ENCODE measurements at places on chromosomes 4 and X.
A peak's percentile ranks its signal among the peaks of the same experiment; 100 is the strongest.

DNA sequence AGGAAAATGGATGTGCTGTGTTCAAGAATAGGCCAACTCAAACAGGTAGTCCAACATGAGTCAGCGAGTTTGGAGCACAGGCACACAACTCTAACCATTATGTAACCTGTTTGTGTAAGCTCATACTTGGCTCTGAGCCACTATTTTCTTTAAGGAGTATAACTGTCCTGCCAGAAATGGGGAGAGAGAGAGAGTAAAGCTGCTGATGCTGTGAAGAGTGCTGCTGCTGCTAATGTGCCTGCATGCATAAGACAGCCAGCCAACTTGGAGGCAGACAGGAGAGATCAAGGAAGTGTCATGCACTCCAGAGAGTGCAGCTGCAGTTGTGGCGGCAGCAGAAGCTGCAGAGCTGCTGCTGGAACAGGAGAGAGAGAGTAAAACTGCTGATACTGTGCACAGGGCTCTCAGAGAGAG is 11.7 kb upstream of the STATH start:
- no peak for DNase-seq

DNA sequence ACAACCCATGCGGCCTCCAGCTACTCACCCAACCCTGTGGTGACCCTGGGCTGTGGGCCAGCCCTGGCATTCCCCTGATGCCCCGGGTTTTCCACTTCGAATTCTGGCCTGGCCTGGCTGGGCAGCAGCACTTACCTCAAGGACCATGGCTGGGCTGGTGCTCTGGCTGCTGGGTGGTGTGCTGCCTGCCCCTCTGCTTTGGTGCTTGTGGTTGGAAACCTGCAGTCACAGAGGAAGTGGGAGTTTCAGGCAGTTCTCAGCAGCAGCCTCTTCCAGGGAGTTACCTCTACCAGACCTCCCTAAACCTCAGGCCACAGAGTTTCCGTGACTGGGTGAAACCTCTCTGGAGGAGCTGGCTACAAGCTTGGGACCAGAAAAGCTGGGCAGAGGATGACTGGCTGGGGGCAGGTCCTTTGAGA is at the start of gene CXCR3:
Gene CXCR3 (minus strand): TSS at position 209 of the 419 bp plus-strand sequence. CDS start 62 bp downstream, at position 147.
- DNase-seq, result peak; percentile 58

DNA sequence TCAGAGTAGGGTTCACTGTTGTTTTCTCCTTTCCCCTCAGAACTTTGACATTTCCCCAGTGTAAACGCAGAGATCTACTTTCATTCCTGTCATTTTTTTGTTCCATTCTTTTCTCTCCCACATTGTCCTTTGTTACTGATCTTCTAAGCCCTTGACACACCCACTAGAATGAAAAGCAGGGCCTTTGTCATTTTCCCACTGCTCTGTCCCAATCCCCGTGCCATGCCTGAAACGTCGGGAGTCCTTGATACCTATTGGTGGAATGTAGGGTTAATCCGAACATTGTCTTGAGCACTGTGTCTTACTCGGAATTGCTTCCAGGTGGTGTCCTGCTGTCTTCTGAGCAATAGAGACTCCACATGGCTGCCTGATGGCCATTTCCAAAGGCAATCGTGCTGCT is 887.1 kb upstream of the FRG1 start:
- no peak for DNase-seq

- no peak for DNase-seq
These were observed 21.1 kb downstream of the CPZ start for GRCh38 chr4:8613421-8614364.

DNA sequence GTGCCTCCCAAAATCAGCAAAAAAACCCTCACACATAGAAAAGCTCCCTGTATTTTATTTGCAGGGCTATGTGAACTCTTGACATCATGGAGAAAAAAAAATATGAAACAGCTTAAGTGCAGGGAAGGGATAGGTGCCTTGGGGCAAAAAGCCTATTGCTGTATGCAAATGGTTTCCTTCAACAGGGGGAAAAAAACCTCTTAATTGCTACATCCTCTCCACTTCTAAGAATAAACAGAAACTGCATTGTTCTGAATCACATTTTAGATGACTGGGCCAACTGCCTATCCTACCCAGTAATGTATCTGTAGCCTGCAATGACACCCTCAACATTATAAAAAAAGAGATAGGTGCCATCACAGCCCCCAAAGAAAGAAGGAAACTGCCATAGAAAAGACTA is 229.4 kb upstream of the GALNTL6 start:
- no peak for DNase-seq

GRCh38 chr4:152087335-152087734 is 326.5 kb upstream of the GATB start:
- DNase-seq, result no peak

DNA sequence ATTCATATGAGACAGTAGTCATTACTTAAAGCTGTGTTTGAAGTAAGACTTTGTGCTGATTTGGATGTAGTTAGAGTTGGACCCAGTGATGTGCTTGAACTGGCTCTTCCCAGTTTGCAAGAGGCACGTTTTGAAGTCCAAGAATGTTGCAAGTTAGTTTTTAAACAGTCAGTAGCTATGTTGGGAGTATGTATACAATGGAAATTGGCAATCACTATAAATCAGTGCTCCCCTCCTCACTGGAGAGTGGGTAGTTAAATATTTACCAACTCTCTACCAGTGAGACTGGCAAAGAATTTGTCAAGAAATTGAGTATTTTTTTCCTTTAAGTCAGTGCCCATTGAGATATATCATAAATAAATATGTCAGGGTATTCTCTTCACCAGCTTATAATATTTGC is 191.9 kb upstream of the SPRY1 start:
- no peak for DNase-seq

GRCh38 chr4:845836-846251 is 19.9 kb upstream of the CPLX1 start:
- no peak for DNase-seq

DNA sequence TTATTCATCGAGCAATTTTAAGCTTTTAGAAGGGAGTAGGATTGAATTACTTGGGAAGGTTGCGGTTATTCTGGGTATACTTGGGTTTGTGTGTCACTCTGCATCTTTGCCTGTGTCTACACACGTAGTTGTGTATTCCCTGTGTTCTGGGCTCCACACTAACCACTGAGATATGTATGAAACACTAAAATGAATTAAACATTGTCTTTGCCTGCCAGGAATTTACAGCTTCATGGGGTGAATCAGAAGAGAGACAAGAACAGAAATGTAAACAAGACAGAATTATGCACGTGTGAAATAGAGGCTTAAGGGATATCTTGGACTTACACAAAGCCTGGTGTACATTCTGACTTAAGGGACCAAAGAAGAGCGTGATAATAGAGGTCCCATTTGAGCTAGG is 228.5 kb downstream of the AFF2 start:
- DNase-seq, result no peak

GRCh38 chr4:168449719-168450452 is 30.4 kb downstream of the DDX60L start:
- peak; percentile 9 for DNase-seq

- no peak for DNase-seq
These were observed 161.0 kb upstream of the FAM241A start for GRCh38 chr4:111984169-111984819.

GRCh38 chr4:5365071-5366008 is 314.1 kb downstream of the STK32B start:
- no peak for DNase-seq

DNA sequence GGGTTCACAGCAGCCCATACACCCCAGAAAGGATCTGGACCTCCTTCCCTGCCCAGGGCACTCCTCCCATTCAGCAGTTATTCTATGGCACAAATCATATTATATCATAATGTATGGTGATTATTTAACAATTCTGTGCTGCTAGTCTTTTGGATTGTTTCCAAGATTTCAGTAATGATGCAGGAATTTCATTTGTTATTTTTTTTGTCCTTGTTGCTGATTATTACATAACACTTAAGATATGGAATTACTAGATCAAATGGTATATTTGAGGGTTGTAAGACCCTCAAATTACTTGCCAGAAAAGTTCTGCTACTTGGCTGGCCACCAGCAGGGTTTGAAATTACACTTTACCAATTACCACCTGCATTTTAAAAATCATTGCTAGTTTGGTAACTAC is 36.4 kb downstream of the QDPR start:
- DNase-seq, result no peak

- DNase-seq, result no peak
These were observed 52.9 kb upstream of the HPRT1 start for GRCh38 chrX:134407065-134407376.

DNA sequence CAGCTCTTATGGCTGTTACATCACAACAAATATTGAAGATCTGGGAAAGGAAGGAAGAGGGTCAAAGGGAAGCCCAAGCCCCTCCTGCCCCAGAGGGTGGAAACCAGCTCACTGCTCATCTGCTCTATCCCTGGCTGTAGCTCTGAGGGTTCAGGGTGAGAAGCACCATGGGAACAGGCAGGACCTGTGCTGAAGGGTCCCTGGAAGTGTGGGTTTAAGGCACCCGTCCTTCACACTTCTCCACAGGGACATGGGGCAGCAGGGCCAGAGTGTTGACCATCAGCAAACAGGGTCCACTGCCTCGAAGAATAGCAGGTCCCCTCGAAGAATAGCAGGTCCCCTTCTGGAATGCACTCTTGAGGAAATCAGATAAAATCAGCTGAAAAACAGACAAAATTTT is 4.4 kb downstream of the RTL5 start:
- no peak for DNase-seq

DNA sequence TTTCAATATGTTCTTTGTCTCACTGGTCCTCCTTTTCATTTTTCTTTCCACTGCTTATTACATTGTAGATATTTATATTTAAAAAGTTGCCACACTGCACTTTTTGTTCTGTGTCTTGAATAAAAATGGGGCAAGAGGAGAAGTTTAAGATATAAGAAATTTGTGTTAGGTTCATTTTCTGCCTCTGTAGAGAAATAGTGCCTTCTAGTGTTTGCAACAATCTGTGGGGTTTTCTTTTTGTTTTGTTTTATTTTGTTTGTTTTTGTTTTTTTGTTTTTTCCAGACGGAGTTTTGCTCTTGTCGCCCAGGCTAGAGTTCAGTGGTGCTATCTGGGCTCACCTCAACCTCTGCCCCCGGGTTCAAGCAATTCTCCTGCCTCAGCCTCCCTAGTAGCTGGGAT is 20.1 kb upstream of the SMIM14 start:
- no peak for DNase-seq

DNA sequence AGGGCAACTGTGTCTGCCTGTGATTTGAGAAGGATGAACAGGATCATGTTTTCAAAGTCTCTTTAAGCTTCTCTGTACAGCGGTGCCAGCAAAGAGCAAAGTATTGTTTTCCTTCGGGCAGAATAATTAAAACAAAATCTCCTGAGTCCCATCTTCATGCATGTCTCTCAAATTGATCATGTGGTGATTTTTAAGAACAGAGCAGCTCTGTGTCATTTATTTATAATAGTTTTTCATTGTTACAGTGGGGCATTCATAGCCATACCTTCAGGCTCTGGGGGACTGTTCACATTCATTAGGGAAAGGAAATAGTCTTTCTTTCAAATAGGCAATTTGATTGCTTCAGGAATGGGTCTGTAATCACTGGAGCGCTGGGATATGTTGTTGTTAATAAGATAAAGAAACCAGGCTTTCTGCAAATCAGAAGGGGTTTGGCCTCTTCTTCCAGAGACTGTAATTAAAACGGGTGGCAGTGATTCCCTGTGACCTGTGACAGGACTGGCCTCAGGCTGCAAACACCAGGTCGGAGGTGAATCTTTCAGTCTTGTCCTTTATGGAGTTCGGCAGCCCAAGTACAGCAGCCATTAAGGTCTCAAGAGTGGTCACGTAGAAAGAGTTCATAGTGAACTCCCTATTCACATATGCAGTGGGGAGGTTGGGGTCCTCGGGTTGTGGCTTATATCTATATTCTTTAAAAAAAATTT is 29.3 kb upstream of the CBR4 start:
- no peak for DNase-seq

GRCh38 chr4:119559044-119559647 is 69.5 kb downstream of the PDE5A start:
- peak; percentile 11 for DNase-seq

- no peak for DNase-seq
These were observed 81.2 kb upstream of the GPM6B start for GRCh38 chrX:13898083-13898482.

DNA sequence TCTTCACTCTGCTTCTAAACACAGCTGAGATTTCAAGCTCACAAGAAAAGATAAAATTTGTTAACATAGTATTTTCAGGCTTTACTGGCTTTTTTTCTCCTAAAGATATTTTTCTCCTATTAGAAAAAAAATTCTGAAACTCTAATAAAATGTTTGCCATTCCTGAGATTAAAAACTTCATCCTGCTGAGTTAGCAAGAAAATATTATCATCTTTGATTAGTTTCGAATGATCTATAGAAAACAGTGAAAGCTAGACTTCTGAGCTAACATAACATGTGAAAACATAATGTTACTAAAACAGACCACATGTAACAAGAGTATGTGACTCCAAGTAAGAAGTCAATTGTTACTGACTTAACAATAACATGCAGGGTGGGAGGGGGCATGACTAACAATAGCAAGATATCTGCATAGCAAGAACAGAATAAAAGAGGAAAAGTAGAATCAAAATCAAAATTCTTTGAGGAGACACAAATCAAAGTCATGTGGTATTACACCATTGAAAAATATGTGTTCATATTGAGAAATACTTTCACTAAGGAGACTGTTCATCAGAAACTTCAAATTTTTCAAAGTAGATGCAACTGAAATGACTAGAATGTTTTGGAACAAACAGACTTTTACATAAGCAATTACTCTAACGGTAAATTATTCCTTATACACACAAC is 14.5 kb downstream of the TBCK start:
- no peak for DNase-seq

- no peak for DNase-seq
These were observed 8.4 kb downstream of the NIPAL1 start for GRCh38 chr4:48025005-48025404.

DNA sequence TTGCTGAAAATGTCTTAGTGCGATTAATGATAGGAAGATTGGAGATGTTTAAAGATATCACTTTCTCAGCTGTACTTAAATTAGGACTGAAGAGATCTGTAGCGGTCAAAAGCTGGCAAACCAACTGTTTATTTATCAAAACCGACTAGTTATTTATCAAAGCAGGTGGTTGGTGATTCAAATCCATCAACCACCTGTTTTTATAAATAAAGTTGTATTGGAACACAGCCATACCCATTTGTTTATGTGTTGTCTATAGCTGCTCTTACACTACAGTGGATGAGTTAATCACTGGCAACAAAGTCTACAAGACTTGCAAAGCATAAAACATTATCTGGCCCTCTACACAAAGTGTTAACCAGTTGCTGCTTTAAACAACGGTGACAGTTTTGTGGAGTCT is 76.8 kb downstream of the IL15 start:
- DNase-seq, result no peak

GRCh38 chr4:23219779-23220408 is 527.2 kb downstream of the GBA3 start:
- no peak for DNase-seq

GRCh38 chr4:74638001-74638400 is 156.3 kb downstream of the BTC start:
- DNase-seq, result no peak

Data from CD4-positive, alpha-beta T cell treated with Interleukin-2 at 100 ng/mL for 4 hours (primary cell).